NCI-H1436 (cell line): ENCODE measurements at places on chromosomes 12 and 14.

DNA sequence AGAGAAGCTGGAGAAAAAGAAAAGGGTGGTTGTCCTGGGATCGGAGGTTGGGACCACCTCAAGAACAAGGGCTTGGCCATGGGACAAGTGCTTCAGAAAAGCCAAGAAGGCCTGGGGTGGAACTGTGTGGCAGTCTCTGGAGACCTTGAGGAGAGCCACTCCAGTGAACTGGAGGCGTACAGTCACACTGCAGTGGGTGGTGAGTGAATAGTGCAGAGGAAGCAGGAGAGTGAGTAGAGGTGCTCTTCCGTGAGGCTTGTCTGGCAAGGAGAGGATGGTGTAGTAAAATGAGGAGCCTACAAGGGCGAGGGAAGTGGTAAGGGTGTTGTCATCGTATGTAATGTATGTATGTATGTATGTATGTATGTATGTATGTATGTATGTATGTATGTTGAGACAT, 20.9 kb downstream of the RASSF3 start:
- no peak for DNase-seq

DNA sequence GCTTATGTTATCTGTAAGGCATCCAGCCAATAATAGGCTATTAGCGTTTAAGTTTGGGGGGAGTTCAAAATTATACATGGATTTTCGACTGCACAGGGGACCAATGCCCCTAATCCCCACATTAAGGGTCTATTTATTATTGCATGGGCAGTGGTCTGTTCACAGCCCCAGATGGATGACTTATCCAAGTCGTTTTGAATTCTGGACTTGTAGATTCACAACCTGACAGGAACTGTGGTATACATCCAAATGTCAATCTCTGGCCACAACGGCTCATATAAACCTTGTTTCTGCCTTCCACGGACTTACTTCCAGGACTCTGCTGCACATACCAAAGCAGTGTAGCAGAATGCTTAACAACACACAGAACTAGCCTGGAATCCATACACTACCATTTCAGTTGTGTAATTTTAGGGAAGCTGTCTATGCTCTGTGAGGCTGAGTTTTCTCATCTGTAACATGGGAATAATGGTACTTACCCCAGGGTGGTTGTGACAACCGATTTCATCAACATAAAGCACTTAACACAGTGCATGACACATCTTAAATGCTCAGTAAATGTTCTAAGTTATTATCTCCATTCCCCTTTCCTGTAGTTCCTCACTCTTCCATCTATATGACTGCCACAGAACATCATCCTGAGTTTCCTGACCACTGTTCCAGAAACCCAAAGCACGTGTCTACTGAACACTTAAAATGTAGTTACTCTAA, 3.7 kb downstream of the DDX24 start:
- DNase-seq, result no peak

DNA sequence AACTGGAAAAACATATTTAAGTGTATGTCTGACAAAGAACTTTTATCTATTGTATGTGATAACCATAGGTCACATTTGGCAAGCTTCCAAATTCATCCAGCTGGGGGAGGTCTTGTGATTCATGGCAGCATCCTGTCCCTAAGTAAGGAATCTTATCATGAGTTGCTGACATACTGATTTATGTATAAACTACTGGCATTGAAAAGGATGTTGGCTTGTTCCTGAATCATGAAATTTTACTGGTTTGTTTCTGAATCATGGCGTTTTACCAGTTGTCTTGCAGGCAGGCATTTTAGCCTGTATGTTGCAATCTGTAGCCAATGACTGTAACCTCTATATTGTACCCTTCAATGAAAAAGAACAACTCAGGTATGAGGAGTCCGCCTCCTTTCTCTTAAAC, 244.8 kb downstream of the IPO8 start:
- DNase-seq, result no peak

- no peak for DNase-seq
These were observed 159.4 kb downstream of the EPS8 start for GRCh38 chr12:15629761-15630160.

DNA sequence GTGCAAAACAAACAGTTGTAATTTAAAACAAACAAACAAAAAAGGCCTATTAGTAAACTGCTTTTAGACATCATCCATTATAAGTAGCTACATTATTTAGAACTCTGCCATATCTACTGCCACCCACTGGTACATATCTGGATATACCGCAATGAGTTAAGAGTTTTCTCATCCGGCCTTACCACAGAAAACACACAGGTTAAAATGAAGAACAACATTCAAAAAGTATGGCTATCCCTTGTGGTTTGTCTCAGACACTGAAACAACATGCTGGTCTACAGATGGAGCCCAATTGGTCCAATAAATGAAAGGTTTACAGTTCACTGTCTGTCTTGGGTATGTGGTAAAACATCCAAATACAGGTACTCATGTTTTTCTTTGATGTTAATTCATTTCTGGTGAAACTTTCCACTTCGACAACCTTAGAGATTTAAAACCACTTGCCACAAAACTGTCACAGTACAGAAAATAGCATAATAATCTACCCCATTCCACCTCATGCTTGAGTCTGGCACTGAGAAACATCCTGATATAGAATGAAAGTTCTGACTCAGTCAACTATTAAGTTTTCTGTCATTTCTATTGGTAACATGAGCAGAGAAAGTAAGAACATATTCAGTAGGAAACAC, 354.3 kb downstream of the CEP128 start:
- no peak for DNase-seq

DNA sequence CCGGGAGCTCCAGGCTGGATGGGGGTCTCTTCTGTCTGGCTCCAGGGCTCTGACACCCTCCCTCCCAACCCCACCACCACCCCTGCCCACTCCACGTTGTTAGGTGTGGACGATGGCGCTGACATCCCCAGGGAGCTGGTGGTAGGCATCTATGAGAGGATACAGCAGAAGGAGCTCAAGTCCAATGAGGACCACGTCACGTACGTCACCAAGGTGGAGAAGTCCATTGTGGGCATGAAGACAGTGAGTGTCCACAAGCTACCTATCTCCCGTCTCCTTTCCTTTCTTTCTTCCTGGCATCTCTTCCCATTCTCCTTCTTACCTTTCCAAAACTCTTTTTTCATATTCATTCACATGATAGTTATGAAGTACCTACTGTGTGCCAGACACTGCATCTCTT, 52.1 kb downstream of the SLC6A12 start:
- no peak for DNase-seq

DNA sequence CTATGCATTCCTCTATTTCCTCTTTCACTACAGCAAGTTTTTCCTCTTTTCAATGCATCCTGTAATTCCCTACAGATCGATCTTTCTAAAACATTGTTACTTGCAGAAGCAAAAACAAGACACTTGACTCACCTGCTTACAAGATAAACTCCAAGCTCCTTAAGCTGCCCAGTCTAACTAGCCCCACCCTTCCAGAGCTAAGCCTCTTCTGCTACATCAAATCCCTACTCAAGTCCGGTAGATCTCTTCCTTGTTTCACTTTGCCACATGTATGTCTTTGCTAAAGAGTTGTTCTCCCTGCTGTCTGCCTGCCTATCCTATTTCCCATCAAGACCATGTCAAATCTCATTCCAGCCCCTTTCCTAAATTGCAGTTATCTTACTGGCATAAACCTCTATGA, 724.8 kb downstream of the C12orf50 start:
- no peak for DNase-seq

- DNase-seq, result no peak
These were observed 1022.5 kb downstream of the BCL11B start for GRCh38 chr14:98249476-98249875.

GRCh38 chr12:57235017-57235727, 5.7 kb downstream of the SHMT2 start:
- DNase-seq, result peak; percentile 73

GRCh38 chr12:130796985-130797686, 41.9 kb downstream of the STX2 start:
- no peak for DNase-seq

GRCh38 chr14:98958632-98959031, 313.4 kb downstream of the BCL11B start:
- no peak for DNase-seq

- DNase-seq, result no peak
These were observed 151.7 kb upstream of the GZMB start for GRCh38 chr14:24785698-24786097.

DNA sequence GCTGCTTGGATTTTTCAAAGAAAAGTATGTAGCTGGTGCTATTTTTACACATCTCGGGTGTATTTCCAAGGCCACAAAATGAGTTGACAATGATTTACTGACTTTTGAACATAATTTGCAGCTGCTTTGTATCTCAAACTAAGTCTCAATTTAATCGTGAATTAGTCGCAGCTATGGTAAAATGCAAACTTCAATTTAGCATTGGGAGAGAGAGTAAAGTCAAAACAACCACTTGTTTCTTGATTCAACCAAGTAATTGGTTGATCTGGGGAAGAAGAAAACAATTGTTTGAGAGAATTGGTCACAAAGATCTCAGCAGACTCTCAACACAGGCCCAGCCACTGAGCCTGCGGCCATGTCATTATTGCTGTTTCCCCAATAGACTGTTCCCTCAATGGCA, 75.0 kb upstream of the DYRK2 start:
- DNase-seq, result no peak

DNA sequence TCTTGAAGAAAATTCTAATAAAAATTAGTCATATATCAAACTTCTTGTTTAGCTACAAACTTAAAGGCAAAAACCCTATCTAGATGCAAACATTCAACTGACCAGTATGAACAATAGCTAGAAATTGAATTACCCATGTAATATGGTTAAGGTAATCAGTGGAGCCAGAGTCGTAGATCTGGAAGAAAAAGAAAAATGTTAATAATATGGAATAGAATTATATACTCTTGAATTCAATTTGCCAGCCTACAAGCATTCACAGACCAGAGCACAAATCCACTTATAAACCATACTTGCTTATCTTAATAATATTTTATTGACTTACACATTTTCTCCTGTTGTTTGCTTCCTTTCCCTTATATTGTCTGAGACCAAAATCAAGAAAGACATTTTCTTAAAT, 7.7 kb upstream of the HEATR5A start:
- DNase-seq, result no peak

GRCh38 chr12:112347581-112347982, 34.6 kb downstream of the HECTD4 start:
- DNase-seq, result no peak

- DNase-seq, result no peak
These were observed 6.1 kb downstream of the KRT76 start for GRCh38 chr12:52771088-52771487.

GRCh38 chr14:102825307-102826095, 48.3 kb downstream of the TRAF3 start:
- DNase-seq, result no peak

DNA sequence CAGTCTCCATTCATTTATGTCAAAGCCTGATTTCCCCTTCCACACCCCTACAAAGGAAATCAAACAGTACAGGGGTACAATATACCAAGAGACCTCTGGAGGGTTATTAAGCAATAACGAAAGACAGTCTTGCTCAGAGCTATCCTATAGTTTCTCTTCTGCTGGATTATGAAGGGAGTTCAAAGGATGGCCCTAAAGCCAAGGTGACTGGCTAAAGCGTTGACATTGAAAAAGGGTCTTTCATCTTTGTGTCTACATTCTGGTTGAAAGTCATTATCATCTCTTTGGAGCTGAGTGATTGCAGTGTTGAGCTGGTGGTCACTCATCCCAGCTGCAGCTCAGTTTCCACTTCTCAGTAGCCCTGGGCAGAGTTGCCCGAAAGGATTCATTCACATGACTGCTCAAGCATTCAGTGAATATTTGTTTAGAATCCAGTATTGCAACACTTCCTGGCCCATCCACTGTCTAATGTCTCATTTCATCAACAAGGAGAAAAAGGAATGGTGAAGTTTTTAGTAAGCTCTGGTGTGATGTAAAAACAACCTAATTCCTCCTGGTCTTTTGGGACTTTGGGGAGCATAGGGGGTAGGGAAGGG, 19.2 kb upstream of the TBX5 start:
- DNase-seq, result no peak

- no peak for DNase-seq
These were observed 8.5 kb upstream of the PTPRR start for GRCh38 chr12:70929029-70929428.
